ENCODE measurements at places on chromosomes 4 and X. TPM values are rescaled to one million over a fixed set of nuclear protein-coding genes. Genes with fewer than 3 reads are reported as not detected.
A peak's percentile ranks its signal among the peaks of the same experiment; 100 is the strongest.

The PNMA6A gene
- total RNA-seq, result 0.36 TPM

The RASL11B gene
- not detected for total RNA-seq

- H3K4me1 ChIP-seq, result peaks cover 63% of the 10 kb centered on the region
- H3K27me3 ChIP-seq, result no peaks in the 10 kb centered on the region
- DNase-seq, result no peak
- no peak overlapping the region for H3K4me3 ChIP-seq
- no peak overlapping the region for H3K27ac ChIP-seq
Measured at GRCh38 chr4:86944964-86945781, 10.4 kb downstream of the AFF1 start.

DNA sequence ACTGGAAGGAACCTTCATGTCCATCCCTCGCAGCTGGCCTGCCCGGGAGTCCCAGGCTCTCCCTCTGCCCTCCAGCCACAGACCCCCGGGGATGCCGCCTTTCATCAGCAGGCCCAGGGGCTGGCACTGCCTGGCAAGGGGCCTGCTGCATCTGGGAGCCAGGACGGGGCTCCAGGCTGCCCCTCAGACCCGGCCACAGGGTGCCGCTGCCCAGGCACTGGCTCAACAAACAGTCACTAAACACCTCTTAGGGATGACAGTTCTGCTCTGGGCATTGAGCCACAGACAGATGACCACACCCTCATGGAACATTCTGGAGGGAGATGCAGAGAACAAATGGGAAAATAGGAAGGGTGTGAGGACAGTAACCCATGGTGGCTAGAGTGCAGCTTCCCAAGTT lies 109.3 kb downstream of the HMX1 start:
- no peaks in the 10 kb centered on the region for H3K36me3 ChIP-seq
- DNase-seq, result no peak
- H3K4me3 ChIP-seq, result no peak overlapping the region
- H3K27me3 ChIP-seq, result peaks cover 5% of the 10 kb centered on the region
- no peak overlapping the region for H3K27ac ChIP-seq
- no peaks in the 10 kb centered on the region for H3K4me1 ChIP-seq

DNA sequence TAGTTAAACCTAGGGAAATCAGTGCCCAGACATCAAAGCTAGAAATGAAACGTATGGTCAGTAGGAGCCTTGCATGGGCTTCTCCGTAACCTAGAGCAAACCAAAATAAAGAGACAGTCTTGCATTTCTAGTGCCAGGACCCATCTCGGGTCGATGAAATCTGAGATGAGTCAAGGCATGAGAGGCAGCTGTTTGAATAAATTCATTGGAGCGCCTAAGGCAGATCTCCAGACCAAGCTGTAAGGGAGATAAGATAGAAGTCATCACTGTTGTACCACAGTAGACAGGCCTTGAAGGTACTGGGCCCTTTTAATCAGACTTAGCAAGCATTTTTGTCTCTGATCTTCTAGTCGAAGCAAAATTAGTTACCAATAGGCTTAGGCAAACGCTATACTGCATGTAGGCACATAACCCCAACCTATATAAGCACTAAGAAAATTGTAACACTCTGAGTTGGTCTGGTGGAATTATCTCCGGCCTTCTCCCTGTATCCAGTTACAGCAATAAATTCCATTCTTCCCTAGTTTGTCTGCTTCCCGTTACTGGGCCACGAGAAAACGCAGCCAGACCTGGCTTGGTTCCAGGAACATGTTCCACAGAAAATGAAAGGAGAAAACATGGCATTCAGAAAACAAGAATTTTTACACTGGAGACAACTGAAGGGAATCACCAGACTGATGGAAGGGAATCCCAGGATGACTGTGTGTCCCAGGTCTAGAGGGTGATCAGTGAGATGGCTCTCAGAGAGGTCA lies 21.1 kb upstream of the PAPSS1 start:
- no peaks in the 10 kb centered on the region for H3K27me3 ChIP-seq
- no peaks in the 10 kb centered on the region for H3K36me3 ChIP-seq
- H3K4me3 ChIP-seq, result no peak overlapping the region
- peaks cover 10% of the 10 kb centered on the region for H3K4me1 ChIP-seq
- H3K27ac ChIP-seq, result peak overlapping the region; percentile 63

DNA sequence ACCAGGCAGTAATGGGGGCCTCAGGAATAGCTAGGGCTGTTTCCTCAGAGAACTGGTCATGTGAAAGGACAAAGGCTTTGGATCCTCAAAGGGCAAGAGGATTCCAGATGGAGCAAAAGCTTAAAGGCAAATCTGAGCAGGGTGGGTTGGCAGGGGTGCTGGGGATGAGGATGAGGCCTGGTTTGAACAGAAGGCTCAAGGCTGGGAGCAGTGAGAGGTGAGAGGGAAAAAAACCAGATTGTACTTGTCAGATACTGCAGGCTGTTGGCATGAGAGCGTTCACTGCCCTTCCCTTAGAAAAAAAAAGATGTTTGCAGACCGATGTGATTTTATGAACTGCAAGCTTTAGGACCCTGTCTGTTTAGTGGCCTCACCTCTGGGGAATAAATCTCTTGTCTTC lies 75.3 kb upstream of the PLAC1 start:
- H3K4me1 ChIP-seq, result no peaks in the 10 kb centered on the region
- no peak overlapping the region for H3K27ac ChIP-seq
- DNase-seq, result no peak
- H3K36me3 ChIP-seq, result no peaks in the 10 kb centered on the region

DNA sequence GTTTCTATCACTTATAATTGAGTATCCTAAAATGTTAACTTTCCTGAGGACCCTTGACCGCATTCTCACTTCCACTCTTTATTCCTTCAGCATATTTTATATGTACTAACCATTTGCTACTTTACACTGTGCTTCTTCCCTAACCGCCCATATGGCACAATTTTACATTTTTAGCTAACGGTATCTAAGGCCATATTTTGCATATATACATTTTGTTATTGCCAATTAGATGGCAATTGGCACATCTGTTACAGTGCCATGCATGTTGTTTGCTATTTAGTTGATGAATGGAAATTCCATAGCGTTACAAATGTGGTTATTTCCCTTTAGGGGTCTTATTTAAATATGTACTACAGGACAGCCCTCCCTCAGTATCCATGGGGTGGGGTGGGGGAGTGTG lies 20.0 kb upstream of the OTUD4 start:
- no peak overlapping the region for H3K27ac ChIP-seq
- no peaks in the 10 kb centered on the region for H3K36me3 ChIP-seq
- DNase-seq, result no peak

GRCh38 chrX:10014462-10015354 lies 47.5 kb downstream of the CLDN34 start:
- H3K27ac ChIP-seq, result peak overlapping the region; percentile 81
- peak; percentile 75 for DNase-seq
- H3K36me3 ChIP-seq, result no peaks in the 10 kb centered on the region
- no peaks in the 10 kb centered on the region for H3K4me1 ChIP-seq
